ENCODE measurements at places on chromosomes 6 and 20.

DNA sequence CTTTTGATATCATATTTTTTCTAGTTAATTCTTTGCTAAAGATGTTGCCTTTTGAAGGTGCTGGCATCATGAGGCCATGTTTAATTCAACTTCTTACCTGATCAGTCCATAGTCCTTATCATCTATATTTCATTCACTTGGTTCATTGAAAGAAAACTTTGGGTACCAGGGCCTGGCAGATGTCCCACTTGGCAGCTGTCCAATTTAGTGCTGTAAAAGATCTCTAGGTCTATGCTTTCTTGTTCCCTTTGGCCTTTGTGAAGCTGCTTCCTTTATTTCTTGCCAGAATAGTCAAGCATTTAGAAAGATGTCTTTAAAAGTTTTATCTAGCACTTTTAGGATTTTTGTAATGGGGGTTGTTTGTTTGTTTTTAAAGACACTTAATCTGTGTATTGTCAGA, 61.7 kb upstream of the EYA4 start:
- H3K36me3 ChIP-seq: no peaks in the 10 kb centered on the region
- no peaks in the 10 kb centered on the region for H3K4me1 ChIP-seq
- no peak overlapping the region for H3K4me3 ChIP-seq
- no peak for DNase-seq
- no peaks in the 10 kb centered on the region for H3K27me3 ChIP-seq

GRCh38 chr20:37407019-37407566, 61.2 kb downstream of the SRC start:
- peaks cover 16% of the 10 kb centered on the region for H3K36me3 ChIP-seq
- DNase-seq: no peak
- no peaks in the 10 kb centered on the region for H3K27me3 ChIP-seq

GRCh38 chr6:130993292-130993765, 69.7 kb downstream of the EPB41L2 start:
- H3K4me3 ChIP-seq: no peak overlapping the region
- no peak for DNase-seq
- no peaks in the 10 kb centered on the region for H3K27me3 ChIP-seq

DNA sequence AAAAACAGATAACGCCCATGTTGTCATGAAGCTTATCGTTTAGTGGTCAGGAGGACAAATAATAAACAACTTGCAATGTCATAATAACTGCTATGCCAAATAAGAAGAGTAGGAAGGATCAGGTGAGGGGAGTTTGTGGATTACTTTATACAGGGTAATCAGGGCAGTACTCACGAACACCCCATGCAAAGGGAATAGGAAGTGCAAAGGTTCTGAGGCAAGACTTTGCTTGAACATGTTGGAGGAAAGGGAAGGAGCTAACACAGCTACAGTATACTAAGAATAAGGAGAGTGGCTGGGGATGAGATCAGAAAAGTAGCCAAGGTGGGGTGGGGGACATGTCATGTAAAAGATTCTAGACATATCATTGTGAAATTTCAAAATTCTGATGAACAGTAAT, 292.0 kb upstream of the RUNX2 start:
- no peaks in the 10 kb centered on the region for H3K36me3 ChIP-seq
- no peaks in the 10 kb centered on the region for H3K4me1 ChIP-seq
- no peak overlapping the region for H3K27ac ChIP-seq
- H3K27me3 ChIP-seq: no peaks in the 10 kb centered on the region
- no peak for DNase-seq

DNA sequence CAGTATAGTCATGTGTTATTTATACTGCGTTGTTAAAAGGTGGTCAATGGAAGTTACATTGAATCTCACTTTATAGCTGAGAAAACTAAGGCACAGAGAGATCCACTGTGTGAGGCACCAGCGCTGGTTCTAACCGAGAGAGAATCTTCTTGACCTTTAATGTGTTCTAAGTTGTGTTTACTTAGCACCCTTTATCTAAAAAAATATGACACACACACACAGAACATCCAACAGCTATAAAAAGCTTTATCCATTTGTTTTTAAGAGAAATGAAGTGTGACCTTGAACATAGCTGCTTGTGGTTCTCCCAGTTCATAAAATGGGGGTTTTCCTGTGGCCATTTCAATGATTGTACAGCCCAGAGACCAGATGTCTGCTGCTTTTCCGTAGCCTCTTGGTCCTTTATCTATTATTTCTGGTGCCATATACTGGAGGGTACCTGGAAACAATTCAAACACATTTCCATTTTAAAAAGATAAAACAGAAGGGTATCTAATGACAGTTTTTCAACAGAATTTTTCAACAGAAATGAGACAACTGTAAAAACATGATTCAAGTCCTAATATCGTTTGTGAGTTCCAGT, 54.8 kb upstream of the MAP7 start:
- H3K27ac ChIP-seq: no peak overlapping the region
- H3K27me3 ChIP-seq: no peaks in the 10 kb centered on the region
- H3K36me3 ChIP-seq: no peaks in the 10 kb centered on the region
- peaks cover 7% of the 10 kb centered on the region for H3K4me1 ChIP-seq
- no peak overlapping the region for H3K4me3 ChIP-seq
- DNase-seq: no peak

GRCh38 chr6:104601721-104602120, 258.0 kb downstream of the HACE1 start:
- no peaks in the 10 kb centered on the region for H3K27me3 ChIP-seq
- H3K4me1 ChIP-seq: peaks cover 13% of the 10 kb centered on the region
- H3K36me3 ChIP-seq: no peaks in the 10 kb centered on the region
- no peak overlapping the region for H3K4me3 ChIP-seq

- H3K4me1 ChIP-seq: peaks cover 42% of the 10 kb centered on the region
- H3K27ac ChIP-seq: no peak overlapping the region
- H3K4me3 ChIP-seq: no peak overlapping the region
- H3K36me3 ChIP-seq: no peaks in the 10 kb centered on the region
- H3K27me3 ChIP-seq: no peaks in the 10 kb centered on the region
These were observed 6.6 kb downstream of the REPS1 start for GRCh38 chr6:138981416-138981815.

DNA sequence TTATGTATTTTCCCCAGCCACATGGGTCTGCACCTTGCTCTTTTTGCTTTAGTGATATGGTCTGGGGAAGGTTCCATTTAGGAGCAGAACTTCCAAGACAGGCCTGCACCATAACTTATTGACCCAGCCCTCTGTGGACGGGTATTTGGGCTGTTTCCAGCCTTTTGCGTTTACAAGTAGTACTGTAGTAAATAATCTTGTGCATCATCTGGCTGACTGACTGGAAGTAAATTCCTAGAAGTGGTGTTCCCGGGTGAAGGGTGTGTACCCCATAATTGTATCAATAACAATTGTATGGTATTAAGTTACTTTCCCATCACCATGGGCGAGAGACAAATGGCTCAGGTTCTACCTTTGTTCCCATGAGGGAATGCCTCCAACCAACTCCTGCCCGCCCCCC, 31.6 kb downstream of the SPDEF start:
- H3K27ac ChIP-seq: peak overlapping the region; percentile 72
- H3K4me3 ChIP-seq: no peak overlapping the region
- no peaks in the 10 kb centered on the region for H3K36me3 ChIP-seq
- DNase-seq: no peak
- H3K27me3 ChIP-seq: no peaks in the 10 kb centered on the region
- peaks cover 12% of the 10 kb centered on the region for H3K4me1 ChIP-seq

DNA sequence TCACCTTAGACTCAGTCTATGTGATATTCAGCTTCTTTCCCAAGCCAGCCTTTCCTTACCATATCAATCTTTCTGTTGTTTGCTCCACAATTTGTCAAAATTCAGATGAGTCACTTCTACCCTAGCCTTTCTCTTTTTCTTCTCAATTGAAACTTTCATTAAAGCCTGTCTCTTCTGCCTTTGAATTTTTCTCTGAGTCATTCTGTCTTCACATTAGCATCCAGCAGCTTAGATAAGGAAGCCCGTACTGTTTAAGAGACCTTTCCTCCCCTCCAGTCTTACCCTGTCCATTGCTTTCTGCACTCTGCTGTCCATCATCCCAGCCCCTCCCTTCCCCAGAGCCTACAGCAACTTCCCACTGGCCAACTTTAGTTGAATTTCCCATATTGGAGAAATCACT, 34.9 kb upstream of the RALGAPA2 start:
- DNase-seq: no peak
- H3K4me1 ChIP-seq: peaks cover 22% of the 10 kb centered on the region
- H3K36me3 ChIP-seq: no peaks in the 10 kb centered on the region
- H3K27ac ChIP-seq: no peak overlapping the region

- H3K27me3 ChIP-seq: no peaks in the 10 kb centered on the region
- no peaks in the 10 kb centered on the region for H3K36me3 ChIP-seq
- no peak for DNase-seq
- H3K27ac ChIP-seq: no peak overlapping the region
These were observed 30.1 kb downstream of the PPP1R14C start for GRCh38 chr6:150172929-150173328.

DNA sequence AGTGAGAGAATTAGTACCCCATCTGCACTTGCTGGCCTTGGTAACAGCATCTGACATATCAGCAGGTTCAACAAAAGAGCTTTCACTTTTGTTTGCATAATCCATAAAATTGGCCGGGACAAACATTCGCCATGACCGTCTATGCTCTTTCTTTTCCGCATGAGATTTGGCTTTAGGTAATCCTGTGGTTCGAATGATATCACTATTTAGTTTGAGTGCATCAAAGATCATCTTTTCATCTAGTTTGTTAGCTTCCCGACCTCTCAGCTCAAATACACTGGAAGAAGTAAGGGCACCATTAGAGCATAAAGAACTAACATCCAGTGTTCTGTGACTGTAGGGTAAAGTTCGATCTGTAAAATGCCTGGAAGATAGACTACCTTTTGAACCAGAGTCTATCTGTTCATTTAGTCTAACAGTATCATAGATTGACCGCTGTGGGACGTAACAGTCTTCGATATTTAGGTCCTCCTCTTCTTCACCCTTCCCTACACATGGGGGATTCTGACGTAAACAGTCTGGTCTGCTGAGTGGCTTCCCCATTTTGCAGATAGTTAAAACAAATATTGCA, 101.6 kb downstream of the DST start:
- H3K4me1 ChIP-seq: peaks cover 33% of the 10 kb centered on the region
- no peaks in the 10 kb centered on the region for H3K27me3 ChIP-seq
- peak overlapping the region; percentile 66 for H3K4me3 ChIP-seq
- H3K36me3 ChIP-seq: no peaks in the 10 kb centered on the region

DNA sequence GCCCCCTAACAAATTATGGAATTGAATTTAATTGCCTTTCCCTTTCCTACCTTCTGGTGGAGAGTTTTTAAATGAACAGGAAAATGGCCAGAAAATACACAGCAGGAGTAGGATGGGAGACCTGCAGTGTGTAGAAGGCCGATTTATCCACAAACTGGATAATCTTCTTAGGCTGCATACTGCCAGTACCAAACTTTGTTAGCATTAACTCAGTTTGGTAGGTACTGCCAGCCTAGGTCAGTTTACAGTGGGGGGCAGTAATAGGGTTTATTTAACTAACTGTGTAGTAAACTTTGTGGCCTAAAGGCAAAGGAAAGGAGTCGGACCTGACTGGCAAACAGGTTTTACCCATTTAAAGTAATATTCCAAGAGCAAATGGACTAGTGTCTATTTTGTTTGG, 4.6 kb downstream of the NCOA3 start:
- H3K36me3 ChIP-seq: no peaks in the 10 kb centered on the region
- peaks cover 43% of the 10 kb centered on the region for H3K4me1 ChIP-seq
- DNase-seq: no peak
- no peaks in the 10 kb centered on the region for H3K27me3 ChIP-seq
- H3K4me3 ChIP-seq: no peak overlapping the region
- H3K27ac ChIP-seq: no peak overlapping the region

- H3K36me3 ChIP-seq: no peaks in the 10 kb centered on the region
- no peaks in the 10 kb centered on the region for H3K27me3 ChIP-seq
- DNase-seq: no peak
- peak overlapping the region; percentile 10 for H3K27ac ChIP-seq
- H3K4me1 ChIP-seq: no peaks in the 10 kb centered on the region
These were observed 87.9 kb upstream of the RBM24 start for GRCh38 chr6:17193106-17193775.

DNA sequence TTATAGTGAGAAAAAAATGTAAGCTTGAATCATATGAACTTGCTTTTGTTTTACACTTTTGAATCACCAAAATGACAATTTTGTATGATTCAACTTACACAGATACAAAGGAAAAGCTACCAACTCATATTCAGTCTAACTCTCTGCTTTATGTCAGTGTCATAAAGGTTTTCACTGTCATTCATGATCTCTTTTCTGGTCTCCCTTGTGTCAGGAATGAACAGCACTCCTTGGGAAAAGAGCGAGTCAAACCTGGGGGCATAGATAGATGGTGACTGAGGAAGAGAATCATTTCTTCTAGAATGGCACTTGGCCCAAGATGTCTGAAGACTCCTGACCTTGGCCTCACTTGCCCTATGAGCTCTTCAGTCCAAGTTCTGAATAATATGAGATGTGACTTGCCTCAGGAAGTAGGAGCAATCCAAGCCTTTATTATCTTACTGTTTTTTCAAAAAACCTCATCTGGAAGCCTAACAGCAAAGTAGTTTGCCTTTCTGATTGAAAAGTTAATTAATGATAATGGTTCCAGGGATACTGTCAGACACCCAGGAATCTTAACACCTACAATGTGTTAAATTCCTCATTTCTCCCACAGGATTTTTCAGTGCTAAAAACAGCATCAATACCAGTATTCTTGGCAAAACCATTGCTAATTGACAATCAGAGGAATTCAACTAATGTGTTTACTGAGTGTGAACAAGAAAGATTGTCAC, 270.0 kb upstream of the HSF2 start:
- no peaks in the 10 kb centered on the region for H3K4me1 ChIP-seq
- H3K27me3 ChIP-seq: no peaks in the 10 kb centered on the region
- H3K4me3 ChIP-seq: no peak overlapping the region
- no peak overlapping the region for H3K27ac ChIP-seq

DNA sequence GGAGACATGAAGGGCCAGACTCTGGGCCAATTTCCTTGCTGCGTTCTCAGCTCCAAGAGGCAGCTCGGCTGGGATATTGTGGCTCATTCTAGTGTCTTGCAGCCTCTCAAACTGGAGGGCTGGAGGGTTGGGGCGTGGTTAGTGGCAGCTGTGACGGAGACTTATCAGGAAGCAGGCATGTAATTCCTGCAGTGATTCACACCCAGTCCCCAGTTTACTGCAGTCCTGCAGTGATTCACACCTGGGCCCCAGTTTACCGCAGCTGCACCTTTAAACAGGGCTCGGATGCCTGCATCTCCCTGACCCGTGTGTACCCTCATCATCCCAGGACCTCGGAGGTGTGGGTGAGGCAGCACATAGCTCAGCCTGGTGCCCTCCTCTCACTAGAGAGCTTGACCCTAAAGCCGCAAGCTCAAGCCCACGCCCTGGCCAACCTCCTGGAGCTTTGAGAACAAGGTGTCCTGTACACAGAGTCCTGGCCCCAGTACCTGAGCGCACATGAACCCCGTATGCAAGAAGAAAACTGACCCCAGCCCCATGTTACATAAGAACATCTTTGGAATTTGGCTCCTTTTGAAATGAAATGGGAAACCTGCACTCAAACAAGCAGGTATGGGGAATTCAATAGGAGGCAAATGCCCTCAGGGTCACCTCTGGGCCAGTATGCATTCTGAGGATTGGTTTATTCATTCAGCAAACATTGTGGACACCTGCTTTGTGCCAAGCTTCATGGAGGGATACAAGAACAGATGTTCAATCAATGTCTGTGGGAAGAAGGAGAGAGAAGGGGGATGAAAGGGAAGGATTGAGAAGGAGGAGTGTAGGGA, 55.3 kb upstream of the FAM83D start:
- no peaks in the 10 kb centered on the region for H3K4me1 ChIP-seq
- H3K36me3 ChIP-seq: no peaks in the 10 kb centered on the region
- no peak overlapping the region for H3K27ac ChIP-seq

Measured in vagina (tissue), 2 donors.